ENCODE measurements at places on chromosomes 7 and 10.
A peak's percentile ranks its signal among the peaks of the same experiment; 100 is the strongest.

GRCh38 chr10:76017733-76018433, 586.5 kb downstream of the LRMDA start:
- no peak for DNase-seq

DNA sequence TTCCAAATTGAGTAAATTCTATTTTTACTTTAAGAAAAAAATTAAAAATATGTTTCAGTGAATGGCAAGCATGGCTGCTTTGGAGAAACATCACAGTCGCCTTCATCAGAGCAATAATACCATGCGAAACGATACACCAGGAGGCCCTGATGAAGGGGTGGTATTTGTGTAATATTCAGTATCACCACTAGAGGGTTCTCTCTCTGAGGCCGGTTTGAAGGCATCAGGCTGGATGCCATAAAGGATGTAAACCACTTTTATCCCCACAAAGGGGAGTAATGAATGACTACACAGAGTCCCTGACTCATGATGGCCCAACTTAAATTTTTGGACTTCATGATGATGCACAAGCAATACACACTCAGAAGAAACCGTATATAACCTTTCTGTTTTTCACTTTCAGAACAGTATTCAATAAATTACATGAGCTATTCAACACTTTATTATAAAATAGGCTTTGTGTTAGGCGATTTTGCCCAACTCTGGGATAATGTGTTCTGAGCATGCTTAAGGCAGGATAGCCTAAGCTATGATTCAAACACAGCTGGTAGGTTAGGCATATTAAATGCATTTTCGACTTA, 95.5 kb downstream of the PPP1R17 start:
- peak; percentile 3 for DNase-seq

GRCh38 chr7:104883248-104883717, 130.7 kb upstream of the KMT2E start:
- no peak for DNase-seq

- no peak for DNase-seq
Observed at GRCh38 chr10:22368981-22369380, 23.7 kb downstream of the SPAG6 start.

DNA sequence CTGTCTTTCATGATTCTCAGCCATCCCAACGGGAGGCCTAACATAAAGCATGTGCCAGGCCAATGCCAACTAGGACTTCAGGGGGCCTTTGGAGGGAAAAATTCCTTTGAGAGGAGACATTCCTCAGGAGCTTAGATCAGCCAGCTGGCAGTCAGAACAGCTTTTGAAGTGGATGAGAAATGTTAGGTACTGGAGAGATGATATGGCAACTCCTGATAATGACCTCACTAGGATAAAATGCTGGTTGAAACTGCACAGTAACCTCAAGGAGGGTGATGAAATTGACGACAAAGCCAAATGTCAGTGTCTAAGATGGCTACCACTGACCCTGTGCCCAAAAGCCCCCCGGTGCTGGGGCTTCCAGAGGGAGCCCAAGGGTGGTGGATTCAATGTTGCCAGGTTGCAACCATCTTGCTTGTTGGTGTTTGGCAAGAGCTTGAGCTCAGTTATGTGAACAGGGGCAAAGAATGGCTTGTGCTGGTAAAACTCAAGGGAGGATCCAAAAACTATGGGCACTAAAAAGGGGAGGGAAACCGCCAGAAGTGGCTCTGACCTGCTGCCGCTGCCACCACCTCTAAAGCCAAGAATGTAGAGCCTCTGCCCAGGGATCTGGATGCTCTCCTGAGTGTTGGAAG, 121.2 kb downstream of the UBE2H start:
- DNase-seq: no peak

DNA sequence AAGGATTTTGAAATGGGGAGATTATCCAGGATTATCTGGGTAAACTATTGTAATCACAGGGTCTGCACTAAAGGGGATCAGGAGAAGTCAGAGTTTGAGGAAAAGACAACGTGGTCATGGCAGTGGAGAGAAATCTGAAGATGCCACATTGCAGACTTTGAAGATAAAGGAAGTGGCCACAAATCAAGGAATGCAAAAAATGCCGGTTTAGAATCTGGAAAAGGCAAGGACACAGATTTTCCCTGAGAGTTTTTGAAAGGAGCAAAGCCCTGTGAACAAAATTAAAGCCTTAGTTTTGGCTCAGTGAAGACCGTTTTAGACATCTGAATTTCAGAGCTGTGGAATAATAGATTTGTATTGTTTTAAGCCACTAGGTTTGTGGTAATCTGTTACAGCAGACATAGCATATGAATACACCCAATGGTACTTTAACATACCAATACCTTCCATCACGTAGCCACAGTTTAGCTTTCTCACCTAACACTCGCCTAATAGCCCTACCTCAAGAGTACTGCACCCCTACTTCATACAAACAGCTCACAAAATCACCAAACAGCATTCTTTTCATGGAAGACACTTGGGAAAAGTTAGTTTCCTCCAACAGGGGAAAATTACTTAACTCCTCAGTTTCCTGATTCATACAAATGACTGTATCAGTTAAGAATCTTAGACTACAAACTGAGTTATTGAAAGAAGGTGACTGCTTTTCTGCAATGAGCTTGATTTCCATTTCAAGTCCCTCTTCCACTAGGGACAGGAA, 446.5 kb downstream of the INHBA start:
- no peak for DNase-seq

DNA sequence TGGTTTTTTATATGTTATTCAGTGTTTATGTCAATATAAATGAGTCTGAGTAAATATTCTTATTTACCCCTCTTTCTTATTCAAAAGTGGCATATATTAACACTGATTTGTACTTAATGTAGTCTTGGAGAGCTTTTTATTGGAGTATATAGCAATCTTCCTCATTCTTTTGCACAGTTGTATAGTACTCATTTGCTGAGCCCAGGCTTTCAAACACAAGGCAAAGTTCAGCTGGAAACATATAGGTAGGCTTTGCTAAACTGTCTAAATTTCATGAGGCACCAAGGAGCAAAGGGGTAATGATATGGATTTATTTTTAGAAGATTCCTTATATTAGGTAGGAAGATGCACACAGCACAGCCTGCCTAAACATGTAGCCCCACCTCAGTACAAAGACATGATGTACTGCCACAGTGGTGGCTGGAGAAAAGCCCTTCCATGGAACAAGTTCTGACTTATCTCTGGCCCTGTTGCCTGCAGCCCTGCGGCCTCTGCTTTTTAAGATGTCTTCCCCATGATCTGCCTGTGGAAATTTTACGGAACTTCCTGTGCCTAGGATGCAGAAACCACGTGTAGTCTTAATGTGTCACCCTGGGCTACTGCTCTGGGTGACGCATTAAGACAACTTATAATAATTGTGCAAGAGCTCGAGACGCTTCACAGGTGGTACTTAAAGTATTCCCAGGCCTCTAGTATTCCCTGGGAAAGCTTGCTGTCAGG, 9.6 kb upstream of the PDCD4 start:
- no peak for DNase-seq

- peak; percentile 17 for DNase-seq
Observed at GRCh38 chr10:117159390-117159789, 21.3 kb upstream of the VAX1 start.

- no peak for DNase-seq
Observed at GRCh38 chr7:157389951-157390730, 53.3 kb downstream of the DNAJB6 start.

DNA sequence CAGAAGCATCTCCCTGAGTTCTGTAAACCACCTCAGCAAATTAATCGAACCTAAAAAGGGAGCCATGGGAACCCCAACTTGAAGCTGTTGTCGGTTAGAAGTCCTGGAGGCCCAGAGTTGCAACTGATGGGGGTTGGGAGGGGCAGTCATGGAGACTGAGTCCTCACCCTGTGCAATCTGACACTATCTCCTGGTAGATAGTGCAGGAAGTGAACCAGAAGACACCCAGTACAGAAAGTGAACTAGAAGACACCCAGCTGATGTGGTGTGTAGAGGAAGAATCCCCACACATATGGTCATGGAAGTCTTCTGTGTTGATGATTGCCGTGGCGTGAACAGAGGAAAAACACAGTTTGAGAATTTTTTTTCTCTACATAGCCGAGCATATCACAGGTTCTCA, 58.8 kb upstream of the SRRM3 start:
- DNase-seq: no peak

- DNase-seq: no peak
Observed at GRCh38 chr10:84783909-84784308, 455.5 kb downstream of the CCSER2 start.

GRCh38 chr10:92547676-92548075, 26.2 kb downstream of the IDE start:
- DNase-seq: no peak

GRCh38 chr7:1667566-1668395, 2.3 kb upstream of the ELFN1 start:
- DNase-seq: no peak

DNA sequence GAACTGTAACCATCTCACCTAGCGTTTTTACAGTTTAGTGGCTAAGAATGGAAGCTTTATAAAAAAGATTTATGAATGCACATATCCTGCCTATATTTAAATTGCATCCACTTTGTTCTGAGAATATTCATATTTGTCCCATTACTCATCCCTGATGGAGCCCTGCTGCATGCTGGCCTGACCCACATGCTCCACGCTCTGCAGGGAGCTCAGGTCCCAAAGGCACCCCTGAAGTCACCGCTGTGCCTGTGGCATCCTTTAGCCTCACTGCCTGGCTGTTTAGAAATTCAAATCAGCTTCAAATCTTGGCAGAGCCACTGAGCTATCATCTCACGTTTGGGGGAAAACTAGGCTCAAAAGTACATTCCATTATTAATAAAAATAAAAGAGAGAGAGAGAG, 24.4 kb downstream of the C10orf90 start:
- DNase-seq: no peak

- DNase-seq: no peak
Observed at GRCh38 chr7:158355456-158356065, 232.1 kb downstream of the PTPRN2 start.

DNA sequence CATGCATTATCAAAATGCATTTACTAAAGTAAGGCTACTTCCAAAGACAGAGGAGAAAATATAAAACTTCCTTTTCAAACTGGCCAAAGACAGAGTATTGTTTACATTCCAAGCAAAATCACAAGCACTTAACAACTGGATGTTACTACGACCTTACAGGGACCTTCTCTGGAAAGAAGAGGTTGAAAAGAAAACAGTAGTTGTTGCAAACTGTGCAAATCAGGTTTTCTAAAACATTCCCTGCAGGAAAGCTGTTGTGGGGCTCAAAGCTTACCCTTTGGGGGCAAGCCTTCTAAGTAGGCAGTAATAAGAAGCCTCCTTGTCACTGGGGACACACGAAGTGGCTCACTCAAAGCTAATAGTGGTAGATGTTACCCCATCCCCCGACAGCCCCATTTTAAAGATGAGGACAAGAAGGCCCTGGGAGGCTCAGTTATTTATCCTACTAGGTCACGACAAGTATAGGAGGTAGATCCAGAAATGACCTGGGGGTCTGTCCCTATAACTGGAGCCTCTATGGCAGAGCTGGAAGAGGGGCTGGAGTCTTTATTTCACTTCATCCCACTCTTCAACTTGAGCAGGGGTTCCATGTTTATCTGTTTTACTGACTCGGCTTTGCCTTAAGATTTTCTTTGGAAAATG, 46.6 kb downstream of the ATXN7L1 start:
- no peak for DNase-seq

GRCh38 chr7:22333680-22334141, 23.2 kb downstream of the RAPGEF5 start:
- peak; percentile 47 for DNase-seq

- DNase-seq: no peak
Observed at GRCh38 chr10:59354434-59354833, 7.9 kb downstream of the FAM13C start.

DNA sequence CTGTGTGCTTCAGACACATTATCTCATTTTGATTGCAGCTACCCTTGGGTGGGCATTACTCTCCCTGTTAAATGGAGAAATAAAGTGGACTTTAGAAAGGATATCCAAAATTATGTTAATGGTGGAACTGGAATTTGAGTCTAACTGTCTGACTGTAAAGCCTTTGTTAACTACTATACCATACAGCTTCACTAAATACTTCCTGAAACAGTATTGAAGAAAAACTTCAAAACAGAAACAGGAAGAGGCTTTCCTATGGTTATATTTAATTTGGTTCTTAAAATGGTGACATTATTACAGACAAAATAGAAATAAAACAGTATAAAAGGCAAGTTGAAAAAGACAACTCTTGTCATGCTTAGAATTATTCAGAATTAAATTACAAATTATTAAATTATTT, 25.0 kb downstream of the SPAG6 start:
- DNase-seq: no peak

DNA sequence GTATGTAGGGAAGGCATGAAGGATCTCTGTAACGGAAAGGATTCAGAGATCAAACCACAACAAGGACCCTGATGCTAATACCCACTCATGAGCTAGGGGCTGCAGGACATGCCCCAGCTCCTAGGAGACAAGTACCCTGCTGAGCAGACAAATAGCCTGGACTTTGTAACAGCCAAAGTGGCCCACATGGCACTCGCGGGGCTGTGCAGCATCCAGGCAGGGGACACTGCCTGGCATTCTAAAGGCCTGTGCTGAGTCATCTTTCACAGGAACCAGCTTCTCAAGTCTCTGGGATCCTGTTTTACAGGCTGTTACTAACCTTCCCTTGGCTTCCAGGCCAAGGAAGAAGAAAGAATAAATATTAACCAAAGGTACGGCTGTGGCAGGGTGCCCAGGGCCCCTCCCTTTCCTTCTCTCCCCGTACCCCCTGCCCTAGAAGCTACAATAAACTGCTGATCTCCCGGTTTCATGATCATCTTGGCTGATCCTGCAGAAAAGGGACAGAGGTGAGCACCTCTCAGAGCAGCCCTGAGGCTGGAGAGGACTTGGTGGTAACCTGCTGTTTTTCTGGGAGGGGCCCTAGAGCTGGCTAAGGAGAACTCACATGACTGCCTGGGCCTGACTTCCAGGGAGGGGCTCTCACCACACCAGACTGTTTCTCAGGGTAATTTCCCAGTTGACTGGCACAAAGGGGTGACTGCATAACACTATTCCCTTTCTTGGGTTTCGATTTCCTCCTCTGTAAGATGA, 4.2 kb upstream of the RPEL1 start:
- peak; percentile 1 for DNase-seq

DNA sequence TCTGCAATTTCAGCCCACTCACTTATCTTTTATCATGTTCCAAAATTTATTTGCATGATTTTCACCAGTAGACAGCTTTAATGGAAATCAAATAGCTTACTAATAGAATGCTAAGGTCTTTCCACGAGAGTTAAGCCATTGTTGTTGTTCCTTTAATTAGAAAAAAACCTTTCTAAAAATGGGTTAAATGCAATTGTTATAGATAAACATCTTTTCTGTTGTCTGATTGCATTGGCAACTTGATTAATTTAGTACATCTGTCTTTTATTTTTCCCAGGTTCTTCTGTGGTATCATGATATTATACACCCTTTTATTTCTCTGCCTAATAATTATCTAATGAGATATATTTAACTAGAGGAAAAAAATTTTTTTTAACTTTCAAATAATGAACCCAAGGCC, 487.6 kb upstream of the MBL2 start:
- no peak for DNase-seq

DNA sequence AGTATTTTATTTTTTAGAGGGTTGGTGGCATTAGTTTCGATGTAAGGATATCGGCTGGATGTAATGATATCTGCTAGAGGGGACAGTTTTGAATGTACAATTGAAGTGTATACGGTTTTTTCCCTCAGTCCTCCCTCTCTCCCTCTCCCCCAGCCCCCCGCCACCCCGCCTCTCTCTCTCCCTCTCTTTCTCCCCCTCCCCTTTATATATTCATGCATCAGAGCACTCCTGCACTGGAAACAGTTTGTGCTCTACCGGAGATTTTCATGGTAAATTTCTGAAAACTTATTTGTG, 1.6 kb downstream of the GLCCI1 start:
- DNase-seq: peak; percentile 43

GRCh38 chr10:98261436-98262277, 6.3 kb downstream of the LOXL4 start:
- no peak for DNase-seq

All from NCI-H2227 treated with DMSO at 0.1 percent for 48 hours (cell line).